ENCODE measurements at places on chromosomes 4 and X.

GRCh38 chrX:31706466-31706865 is 634.6 kb upstream of the FTHL17 start:
- no peak for DNase-seq

GRCh38 chrX:13283950-13284546 is 35.8 kb downstream of the ATXN3L start:
- no peak for DNase-seq

DNA sequence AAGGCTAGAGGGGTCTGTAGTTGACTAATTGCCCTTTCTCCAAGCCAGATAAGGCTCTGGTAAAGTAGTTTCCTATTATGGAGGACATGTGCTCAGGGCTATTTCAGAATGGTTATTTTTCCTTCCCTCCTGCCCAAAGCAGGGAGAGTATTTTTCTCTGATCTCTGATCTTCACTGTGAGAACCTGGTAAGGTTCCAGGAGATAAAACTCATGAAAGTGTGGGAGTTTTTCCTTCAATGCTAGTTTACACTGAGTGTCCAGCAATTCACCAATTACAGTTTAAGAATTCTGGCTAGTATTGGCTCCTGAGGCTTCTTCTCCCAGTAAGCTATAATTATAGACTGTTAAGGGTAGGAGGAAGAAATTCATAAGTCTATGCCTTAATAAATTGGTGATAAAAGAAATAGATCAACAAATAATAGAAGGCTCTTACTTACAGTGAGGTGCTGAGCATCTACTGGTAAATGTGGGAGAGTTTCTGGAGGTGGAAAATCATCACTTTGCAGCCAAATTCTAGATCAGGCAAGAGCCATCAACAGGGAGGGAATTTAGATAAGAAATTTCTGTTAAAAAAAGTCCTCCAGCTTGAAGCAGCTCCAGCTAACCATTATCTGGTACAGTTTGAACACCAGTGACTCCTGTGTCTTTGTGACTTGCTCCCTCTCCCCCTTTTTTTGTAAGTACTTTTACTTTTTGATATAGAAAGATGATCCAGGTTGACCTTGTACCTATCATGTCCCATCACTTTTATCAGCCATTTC is 30.9 kb downstream of the CASP6 start:
- DNase-seq = no peak

DNA sequence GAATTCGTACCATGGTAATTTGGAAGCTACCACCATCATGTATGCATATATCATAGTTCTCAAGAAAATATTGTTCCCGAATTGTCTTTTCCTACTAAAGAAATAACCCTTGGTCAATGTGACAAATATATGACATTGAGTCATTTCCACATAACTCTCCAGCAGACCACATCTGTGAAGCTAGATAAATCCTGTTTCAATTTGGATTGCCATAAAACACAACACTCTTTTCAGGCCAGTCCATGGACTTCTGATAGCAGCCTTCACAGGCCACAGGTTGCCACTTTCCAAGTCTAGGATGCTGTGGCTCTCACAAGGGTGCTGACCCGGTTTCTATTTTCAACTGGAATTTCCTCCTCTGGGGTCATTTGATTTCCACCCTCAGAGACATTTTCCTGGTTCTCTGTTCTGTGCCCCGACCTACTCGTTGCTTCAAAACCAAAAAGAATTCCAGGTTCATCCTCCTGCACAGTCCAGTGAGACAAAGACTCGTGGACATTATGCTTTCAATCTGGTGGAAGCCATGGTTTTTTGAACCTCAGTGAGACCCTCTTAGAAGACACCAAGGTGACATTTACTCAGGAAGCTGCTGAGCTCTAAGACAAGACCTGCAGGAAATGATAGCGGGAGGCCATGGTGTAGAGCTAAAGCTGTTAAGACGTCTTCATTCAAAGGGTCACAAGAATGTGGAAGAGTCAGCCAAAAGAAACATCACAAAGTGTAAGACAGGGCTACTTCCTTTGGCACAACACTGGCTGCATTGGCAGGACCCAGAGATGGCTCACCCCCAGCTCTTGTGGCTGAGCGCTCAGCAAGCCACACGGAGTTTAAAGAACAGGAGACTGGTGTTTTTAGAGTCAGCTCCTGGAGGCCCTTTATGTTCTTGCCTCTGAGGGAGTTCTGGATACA is 119.8 kb downstream of the AMELX start:
- no peak for DNase-seq

DNA sequence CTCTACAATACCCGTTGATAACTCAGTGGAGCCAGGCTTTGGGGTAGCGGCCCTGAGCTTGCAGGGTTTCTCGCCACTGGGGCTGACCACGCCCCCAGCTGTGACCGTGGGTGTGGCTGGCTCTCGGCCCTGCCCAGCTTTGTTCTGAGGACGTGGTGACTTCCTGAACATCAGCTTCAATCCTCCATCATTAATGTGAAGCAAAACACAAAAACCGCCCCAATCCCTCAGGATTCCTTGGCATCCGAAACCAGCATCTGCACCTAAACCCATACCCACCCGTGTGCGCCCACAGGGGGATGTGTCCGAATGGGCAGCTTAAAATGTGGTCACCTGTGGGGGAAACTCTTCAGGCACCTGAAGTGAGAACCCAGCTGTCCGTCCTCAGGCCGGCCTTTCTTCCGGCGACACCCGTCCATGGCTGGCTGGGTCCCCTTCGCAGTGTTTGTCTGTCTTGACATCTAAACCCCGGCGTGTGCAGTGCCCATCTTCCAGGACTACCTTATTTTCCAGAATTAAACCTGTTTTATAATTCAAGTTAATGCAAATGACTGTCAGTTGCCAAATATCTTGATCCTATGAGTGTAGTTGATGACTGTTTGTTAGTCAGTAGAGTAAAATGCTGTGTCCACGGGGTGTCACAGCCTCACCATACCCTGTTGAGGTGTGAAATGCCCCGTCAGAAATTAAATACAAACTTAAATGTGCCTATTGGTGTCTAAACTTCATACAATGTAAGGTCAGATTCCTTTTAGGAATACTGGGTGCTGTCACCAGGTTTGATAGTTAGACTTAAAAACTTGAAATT is 27.3 kb downstream of the NELFA start:
- DNase-seq = no peak

DNA sequence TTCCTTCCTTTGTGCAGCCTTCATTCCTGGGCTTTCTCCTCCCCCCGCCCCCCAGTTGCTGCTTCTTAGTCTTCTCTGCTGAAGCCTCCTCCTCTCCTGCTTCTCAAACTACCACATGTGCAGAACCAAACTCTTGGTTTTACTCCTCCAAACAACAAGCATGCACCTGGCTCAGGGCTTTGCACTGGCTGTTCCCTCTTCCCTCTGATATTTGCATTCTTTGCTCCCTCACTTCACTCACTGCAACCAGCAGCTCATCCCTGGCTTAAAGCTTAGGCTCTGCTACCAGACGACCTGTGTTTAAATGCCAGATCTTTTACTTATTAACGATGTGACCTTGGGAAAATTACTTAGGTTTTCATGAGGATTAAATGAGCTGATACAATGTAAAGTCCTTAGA is 51.4 kb downstream of the MED28 start:
- DNase-seq = no peak

DNA sequence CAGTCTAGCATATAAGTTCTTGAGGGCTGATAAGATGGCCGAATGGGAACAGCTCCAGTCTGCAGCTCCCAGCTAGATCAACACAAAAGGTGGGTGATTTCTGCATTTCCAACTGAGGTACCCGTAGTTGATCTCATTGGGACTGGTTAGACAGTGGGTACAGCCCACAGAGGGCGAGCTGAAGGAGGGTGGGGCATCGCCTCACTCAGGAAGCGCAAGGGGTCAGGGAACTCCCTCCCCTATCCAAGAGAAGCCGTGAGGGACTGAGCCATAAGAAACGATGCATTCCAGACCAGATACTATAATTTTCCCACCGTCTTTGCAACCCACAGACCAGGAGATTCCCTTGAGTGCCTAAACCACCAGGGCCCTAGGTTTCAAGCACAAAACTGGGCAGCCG is 109.0 kb downstream of the RPS6KA6 start:
- DNase-seq = no peak

DNA sequence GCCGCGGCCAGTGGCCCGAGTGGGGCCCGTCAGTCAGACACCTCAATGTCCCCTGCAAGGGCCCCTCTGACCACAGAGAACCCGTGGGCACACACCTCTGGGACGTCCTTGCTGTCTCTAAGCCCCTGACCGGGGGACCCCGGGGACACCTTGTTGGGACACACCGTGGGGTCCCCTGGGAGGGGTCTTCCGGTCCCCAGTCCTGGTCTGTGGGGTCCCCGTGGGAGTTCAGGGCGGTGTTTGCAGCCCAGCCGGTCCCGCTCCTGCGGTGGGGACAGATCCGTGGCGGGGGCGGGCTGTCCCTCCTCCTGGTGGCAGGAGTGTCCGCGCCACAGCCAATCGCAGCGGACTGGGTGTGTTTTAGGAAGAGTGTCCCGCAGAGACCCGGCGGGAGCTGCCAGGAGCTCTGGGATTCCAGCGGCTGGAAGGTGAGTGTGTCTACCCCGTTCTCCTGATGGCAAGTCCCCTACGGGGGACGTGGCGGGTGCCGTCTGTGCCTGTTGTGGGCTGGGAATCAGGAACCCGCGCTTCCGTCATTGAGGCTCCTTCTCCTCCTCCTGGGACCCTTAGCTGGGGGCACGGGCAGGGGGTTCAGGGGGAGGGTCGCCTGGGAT is 5.1 kb upstream of the PLCXD1 start:
- DNase-seq = no peak

GRCh38 chr4:159564615-159565014 is 461.7 kb downstream of the RAPGEF2 start:
- DNase-seq = no peak

GRCh38 chrX:19334945-19335626 is 8.6 kb upstream of the PDHA1 start:
- no peak for DNase-seq

DNA sequence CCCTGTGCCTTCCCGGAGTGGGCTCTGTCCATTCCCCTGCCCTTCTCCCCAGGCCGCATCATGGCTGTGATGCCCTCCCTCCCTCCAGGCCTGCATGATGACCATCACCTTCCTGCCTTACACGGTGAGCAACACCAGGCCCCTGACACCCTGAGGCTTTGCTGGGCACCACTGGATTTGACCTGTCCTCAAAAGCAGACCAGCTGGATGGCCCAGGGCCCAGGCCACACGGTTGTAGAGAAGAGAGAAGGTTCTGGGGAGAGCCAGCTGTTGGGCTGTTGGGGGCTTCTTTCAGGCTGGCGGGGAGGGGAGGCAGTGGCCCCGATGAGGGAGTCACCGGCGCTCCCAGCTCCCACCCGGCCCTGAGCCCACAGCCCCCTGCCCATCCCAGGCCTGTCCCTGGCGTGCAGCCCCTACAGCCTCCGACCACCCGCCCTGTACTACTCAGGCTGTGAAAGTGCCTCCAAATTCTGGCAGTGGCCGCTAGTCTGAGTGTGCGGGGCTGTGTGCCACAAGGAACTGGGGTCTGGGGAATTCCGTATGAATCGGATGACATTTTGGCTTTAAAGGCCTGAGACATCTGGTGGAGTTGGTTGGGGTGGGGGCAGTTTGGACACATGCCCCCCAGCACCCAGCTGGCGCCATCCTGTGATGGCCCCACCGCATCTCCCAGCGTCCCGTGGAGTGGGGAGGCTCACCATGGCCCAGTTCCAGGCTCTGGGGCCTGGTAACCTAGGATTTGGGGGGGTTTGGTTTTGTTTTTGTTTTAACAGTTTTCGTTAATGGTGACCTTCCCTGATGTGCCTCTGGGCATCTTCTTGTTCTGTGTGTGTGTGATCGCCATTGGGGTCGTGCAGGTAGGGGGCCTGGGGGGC is 19.6 kb downstream of the TMEM175 start:
- no peak for DNase-seq

DNA sequence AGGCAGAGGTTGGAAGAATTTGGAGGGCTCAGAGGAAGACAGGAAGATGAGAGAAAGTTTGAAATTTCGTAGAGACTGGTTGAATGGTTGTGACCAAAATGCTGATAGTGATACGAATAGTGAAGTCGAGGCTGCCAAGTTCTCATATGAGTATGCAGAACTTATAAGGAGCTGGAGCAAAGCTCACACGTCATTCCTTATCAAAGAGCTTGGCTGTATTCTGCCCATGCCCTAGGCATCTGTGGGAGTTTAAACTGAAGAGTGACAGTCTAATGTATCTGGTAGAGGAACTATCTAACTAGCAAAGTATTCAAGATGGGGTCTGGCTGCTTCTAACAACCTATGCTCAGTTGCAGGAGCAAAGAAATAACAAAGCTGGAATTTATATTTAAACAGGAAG is 102.1 kb downstream of the PCDH18 start:
- DNase-seq = no peak

DNA sequence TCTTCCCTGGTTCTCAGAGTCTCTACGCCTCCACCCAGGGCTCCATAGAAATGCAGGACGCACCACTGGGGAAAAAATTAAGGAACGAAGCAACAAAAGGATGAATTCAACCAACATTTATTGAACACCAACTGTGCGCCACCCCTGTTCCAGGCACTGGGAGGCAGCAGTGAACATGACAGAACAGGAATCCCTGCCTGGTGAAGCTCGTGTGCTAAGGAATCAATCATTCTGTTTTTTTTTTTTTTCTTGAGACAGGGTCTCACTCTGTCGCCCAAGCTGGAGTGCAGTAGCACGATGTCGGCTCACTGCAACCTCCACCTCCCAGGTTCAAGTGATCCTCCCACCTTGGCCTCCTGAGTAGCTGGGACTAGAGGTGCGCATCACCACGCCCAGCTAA is 1.9 kb upstream of the FTSJ1 start:
- no peak for DNase-seq

DNA sequence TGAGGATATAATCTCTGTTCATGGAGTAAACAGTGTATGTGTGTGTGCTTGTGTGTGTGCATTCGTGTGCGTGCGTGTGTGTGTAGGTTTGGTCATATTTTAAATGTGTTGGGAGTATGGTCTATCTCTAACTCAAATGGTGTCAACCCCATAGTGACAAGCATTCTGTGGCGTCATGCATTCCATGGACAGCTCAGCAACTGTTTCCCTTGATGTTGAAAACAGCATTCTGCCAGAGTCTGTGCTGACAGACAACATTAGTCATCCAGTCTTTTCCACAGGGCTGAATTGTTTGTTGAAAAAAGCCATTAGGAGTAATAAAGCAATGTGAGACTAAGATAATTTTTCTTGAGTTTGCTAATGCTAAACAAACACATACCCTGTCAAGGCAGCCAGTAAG is 706.6 kb downstream of the PCDH19 start:
- DNase-seq = no peak

DNA sequence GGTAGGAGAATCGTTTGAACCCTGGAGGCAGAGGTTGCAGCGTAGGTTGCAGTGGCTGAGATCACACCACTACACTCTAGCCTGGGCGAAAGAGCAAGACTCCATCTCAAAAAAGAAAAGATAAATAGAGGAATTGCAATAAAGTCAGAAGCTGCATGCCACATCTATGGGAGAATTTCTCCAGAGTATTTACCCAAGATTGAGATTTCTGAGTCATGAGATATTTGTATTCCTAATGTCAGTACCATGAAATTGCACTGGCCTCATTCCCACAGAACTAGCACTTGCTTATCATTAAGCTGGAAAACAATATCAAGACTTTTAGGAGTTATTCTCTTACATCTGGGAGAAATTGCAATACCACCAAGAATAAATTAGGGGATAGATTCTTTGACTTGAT is 37.4 kb downstream of the ASIC5 start:
- DNase-seq = no peak

- no peak for DNase-seq
Observed at GRCh38 chr4:77710059-77710458, 104.4 kb downstream of the CXCL13 start.

- DNase-seq = no peak
Observed at GRCh38 chr4:64417974-64418373, 8.7 kb upstream of the TECRL start.

GRCh38 chr4:60737858-60738257 is 462.3 kb upstream of the ADGRL3 start:
- DNase-seq = no peak

GRCh38 chrX:136822337-136823095 is 41.8 kb upstream of the ARHGEF6 start:
- no peak for DNase-seq

Measured in activated CD4-positive, alpha-beta T cell treated with anti-CD3 and anti-CD28 coated beads, Interleukin-2, amount 50 U/mL, for 24 hours (primary cell).